ENCODE measurements at places on chromosomes 5 and 9.

DNA sequence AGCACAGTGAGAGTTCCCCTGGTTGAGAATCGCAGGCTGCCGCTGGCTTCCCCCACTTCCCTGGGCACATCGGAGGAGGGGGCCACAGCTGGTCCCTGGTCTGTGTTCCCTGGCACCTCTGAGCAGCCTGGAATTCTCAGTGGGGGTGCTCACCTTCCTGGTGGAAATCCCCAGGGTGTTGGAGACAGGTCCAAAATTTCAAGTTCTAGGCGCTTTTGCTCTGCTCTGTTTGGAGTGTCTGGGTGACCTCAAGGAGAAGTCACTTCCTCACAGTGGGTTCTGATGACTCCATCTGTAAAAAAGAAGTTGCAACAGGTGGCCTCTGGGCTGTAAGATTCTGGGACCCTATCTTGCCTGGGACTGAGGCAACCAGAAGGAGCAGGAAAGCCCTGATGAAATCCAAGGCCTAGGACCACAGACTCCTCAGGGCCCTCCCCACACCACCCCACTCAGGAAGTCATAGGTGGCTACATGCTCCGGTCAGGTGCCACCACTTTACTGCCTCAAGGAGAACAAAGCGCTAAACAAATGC lies at the start of gene TRAF1:
Gene TRAF1, minus strand, starts transcription at position 400 of the 532 bp plus-strand sequence. CDS start 721 bp downstream, outside the sequence.
- no peak for DNase-seq

- no peak for DNase-seq
Measured at GRCh38 chr5:107968998-107969397, 298.3 kb upstream of the EFNA5 start.

DNA sequence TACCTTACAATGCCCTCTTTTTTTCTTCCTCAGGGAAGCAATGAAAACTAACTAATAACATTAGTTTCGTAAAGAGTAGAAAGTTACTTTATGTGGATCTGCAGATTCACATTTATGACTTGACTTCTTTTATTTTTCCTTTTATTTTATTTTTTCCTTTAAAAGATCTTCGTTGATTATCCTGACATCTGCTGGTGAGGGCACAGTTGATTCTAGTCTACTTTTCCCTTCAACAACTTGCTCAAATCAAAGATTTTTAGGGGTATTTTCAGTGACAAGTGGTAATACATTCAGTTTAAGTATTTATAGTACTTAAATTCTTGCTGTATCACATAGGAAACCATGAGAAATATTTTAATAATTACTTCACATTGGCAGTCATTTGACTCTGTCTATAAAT lies 4.9 kb downstream of the EDIL3 start:
- DNase-seq = no peak

- peak; percentile 97 for DNase-seq
Measured at GRCh38 chr5:160421625-160422258, at the start of gene PTTG1. PTTG1 (plus strand) TSS chr5:160421855; CDS start chr5:160422313, 458 bp downstream.

- no peak for DNase-seq
Measured at GRCh38 chr9:20698782-20699181, 14.7 kb downstream of the FOCAD start.

DNA sequence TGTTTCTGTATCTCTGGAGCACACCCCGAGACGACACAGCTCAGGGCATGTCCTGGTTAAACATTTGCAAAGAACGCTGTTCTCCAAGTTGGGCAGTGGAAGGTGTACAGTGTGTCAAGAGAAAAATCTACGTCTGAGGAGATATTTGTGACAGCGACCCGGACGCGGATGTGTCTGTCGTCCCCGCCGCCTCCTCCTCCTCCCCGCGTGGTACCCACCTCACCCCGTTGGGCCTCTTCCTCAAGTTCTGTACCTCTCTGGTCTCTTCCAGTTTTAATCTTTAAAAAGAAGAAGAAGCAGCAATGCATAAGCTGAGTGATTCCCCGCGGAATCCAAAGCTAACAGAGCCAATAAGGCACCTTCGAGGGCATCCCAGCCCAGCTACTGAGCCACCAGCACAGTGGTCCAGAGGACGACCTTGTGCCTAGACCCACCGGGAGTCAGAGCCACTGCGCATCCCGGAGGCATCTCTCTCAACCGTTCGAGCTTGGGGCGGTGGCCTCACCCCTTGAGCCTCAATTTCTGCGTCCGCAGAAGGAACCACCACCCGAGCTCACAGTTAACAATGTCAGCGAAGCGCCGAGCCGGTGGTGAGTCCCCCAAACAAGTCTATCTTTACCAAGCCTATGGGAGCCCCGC lies 467 bp downstream of the C9orf78 start:
- no peak for DNase-seq

DNA sequence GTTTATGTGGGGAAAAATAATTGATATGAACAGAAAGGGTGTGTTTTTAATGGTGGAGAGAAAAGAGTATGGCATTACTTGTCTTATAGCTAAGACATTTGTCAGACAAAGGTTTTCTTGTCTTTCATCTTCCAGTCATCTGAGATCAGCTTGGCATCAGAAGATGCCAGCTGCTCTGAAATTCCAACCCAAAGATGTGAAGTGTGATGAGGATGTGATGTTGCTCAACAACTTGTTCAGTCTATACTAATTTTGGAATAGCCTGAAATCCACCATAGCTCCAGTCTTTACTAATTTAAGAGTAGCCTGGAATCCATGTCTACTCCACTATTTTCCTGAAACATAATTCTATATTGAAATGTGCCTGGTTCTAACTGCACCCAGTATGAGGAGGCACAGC lies 182.3 kb downstream of the CFAP90 start:
- DNase-seq = no peak

DNA sequence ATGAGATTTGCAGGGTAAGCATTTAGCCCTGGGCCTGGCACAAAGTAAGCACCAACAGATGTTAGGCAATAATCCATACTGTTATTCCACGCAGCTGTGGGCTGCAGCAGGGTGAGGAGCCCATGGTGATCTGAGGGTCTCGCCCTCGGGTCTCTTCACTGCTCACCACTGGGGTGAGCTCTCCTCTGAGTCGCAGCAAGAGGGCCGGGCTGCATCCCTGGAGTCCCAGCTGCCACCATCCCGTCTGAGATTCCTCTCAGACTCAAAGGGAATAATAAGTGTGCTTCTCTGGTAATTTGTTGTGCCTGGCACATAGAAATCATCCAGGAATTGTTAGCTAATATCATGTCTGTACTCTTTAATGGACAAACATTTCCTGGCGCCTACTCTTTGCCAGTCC lies 6.9 kb downstream of the NKX2-5 start:
- DNase-seq = no peak

DNA sequence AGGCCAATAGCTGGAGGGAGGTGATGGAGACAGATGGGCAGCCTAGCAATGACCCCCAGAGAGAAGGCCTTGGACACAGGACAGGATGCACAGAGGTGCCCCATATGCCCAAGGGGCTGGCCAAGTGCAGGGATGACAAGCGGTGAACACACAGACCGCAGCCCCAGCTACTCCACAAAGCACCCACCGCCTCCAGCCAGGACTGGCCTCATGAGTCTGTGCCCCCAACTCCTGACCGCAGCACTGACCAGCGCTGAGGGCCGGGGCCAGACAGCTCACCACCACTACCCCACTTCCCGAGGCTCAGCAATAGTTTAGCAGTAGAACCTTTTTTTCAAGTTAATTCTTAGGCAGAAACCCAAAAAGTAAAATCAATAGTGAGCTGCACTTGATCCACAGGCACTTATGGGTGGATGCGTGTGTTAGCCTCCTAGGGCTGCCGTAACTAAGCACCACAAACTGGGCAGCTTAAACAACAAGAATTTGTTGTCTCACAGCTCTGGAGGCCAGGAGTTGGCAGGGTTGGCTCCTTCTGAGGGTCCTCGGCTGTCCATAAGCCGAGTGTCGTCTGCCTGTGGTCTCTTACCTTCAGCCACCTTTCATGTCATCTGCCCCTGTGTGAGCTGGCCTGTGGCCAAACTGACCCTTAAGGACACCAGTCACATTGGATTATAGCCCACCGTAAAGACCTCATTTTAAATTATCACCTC lies 14.1 kb downstream of the ROR2 start:
- DNase-seq = no peak

- DNase-seq = no peak
Measured at GRCh38 chr5:157915638-157916037, 56.7 kb upstream of the CLINT1 start.

DNA sequence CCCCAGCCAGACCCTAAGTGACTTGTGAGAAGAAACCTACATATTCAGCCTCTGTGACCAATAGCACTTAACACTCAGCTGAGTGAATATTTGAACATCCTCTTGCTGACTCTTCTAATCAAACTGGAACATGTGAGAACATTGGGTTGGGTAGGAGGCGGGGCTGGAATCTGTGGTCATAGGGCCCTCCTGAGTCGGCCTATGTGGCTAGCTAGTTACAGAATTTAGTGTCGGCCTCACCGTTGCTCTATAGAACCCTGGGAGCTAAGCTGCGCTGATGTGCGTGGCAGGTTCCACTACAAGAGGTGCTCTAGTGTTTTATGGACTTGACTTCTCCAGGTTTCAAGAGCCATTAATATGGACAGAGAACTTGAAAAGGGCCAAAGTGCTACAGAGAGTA lies 138.8 kb downstream of the DROSHA start:
- no peak for DNase-seq

GRCh38 chr9:85417674-85418073 lies 324.1 kb downstream of the AGTPBP1 start:
- no peak for DNase-seq

- peak; percentile 38 for DNase-seq
Measured at GRCh38 chr9:114555696-114556095, 31.9 kb upstream of the ATP6V1G1 start.

GRCh38 chr5:14925326-14925725 lies 53.7 kb upstream of the ANKH start:
- no peak for DNase-seq

DNA sequence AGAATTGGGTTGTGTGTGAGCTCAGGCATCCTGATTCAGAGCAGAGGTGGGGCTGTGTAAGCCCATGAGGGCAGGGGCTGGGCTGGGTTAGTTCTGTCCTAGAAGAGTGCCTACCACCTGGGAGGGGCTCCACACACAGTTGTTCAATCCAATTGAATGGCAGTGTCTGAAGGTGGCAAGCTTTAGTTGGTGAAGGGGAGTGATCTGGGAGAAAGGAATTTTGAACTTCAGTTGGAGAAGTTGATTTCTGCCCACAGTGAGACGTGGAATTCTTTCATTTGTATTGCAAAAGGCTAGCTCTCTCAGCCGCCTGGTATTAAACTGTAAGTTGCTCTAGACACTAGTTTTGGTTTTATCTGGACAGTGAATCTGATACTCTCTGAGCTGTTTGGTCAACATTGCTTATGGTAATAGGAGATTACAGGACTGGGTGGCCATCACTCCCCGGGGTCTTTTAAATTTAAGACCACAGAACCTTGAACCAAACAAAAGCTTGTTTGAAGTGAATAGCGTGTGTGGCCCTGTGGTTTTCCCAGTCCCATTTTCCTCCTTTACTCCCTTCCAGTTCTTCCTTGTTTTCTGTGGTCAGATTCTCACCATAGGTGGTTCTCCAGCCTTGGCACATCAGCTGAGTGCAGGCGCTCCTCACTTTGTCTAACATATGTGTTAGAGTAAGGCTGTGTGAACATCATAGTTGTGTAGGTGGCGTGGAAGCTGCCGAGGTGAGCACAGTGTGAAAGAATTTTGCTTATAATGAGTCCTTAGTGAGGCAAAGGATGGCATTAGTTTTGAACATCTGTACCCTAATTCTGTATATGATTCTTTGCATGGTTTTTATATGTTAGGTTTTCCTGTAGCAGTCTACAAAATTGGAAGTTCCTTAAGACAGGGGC lies 78.0 kb downstream of the ARHGAP26 start:
- DNase-seq = no peak

DNA sequence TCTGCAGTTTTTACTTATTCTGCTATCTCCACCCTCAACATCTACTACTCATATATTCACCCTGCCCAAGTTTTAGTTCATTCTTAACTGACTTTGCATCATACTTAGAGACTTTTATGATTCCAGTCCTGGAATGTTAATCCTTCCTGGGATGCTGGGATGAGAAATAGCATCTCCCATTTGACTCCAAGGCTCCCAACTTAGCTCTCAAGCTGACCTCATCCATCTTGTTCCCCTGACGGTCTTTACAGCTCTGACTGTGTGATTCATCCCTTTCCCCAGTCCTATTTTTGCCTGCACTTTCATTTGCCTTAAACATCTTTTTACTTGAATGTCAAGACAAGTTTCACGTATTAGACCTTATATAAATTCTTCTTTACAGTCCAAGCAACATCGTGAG lies 297.8 kb downstream of the EPB41L4A start:
- DNase-seq = no peak

DNA sequence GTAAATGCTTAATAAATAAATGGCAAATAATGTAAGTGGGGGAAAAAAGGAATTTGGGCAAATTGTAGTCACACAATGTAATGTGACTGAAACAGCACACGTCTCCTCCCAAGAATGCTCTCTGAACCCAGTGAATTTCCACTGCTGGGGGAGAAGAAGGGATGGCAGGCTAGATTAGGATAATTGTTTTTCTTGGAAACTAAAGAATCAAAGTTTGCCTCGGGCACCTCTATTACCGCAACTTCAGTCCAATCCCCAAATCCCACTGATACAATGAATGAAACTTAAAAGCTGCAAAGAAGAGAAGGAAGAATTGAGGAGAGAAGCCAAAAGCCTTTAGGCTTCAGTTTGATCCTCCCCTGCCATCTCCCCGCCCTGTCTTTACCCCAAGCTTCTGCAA lies 423.2 kb upstream of the PAPPA start:
- DNase-seq = no peak

DNA sequence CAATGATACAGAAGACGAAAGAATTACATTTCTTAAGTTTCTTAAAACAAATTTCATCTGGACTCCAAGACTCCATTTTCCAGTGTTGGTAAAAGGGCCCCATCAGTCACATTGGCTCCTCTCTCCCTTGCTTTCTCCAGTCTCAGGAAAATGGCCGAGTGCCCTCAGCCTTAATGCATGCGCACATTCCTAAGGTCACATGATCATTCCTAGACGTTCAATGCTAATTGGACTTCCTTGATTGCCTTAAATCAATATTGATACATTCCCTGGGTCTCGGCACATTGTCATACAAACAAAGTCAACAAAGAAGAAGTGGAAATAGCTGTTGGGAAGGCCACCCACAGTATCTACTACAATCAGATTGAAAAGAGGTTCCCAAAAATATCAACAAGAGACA lies 413.6 kb upstream of the GRAMD2B start:
- no peak for DNase-seq

- DNase-seq = no peak
Measured at GRCh38 chr5:140360681-140361479, 886 bp downstream of the SLC4A9 start.

GRCh38 chr5:36655161-36655560 lies 48.8 kb downstream of the SLC1A3 start:
- peak; percentile 68 for DNase-seq

GRCh38 chr9:91374939-91375338 lies 13.2 kb upstream of the AUH start:
- peak; percentile 63 for DNase-seq

GRCh38 chr9:108016446-108016845 lies 526.9 kb upstream of the KLF4 start:
- no peak for DNase-seq

GRCh38 chr5:131634666-131634995 lies 398 bp downstream of the RAPGEF6 start:
- peak; percentile 65 for DNase-seq

DNA sequence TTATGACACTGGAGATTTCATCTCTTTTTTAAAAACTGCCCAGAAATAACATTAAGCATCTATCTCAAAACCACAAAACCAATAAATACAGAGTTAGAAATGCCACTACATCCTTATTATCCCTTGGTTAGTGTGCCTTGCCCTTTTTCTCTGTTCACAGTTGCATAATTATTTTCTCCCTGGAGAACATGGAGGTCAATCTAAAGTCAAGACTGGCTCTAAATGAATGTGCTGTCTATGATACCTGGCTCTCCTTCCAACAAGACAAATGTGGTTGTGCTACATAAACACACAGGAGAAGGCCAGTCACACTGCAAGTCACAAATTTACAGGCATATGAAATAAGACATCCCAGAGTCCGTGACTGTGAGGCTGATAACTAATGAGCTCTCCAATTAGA lies 2.8 kb downstream of the FBN2 start:
- DNase-seq = no peak

All from suppressor macrophage treated with lipopolysaccharide for 1 hour (primary cell).